ENCODE measurements at places on chromosomes 5 and 9. TPM values are rescaled to one million over a fixed set of nuclear protein-coding genes. Genes with fewer than 3 reads are reported as not detected.
A peak's percentile ranks its signal among the peaks of the same experiment; 100 is the strongest.

DNA sequence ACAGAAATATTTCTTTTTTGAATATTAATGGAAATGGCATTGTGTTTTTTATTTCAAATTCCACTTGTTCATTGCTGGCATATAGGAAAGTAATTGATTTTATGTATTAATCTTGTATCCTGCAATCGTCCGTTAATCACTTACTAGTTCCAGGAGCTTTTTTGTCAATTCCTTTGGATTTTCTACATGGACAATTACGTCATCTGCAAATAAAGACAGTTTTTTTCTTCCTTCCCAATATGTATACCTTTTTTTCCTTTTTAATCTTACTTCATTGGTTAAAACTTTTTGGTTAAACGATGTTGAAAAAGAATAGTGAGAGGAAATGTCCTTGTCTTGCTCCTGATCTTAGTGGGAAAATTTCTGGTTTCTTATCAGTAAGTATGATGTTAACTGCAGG lies 1.5 kb upstream of the TIFAB start:
- no peak for DNase-seq

GRCh38 chr9:32218100-32218767 lies 166.2 kb upstream of the ACO1 start:
- DNase-seq = no peak

- DNase-seq = peak; percentile 40
Measured at GRCh38 chr5:3596261-3596825, 711 bp downstream of the IRX1 start.

- no peak for DNase-seq
Measured at GRCh38 chr5:88967633-88968585, 84.9 kb upstream of the MEF2C start.

- DNase-seq = no peak
Measured at GRCh38 chr5:30113542-30113941, 1079.9 kb upstream of the CDH6 start.

Gene LIFR
- total RNA-seq = 20.3 TPM
